ENCODE measurements at places on chromosomes 11 and 22.

- no peak for DNase-seq
Measured at GRCh38 chr22:23542933-23543332, 37.2 kb downstream of the IGLL1 start.

- peak; percentile 51 for DNase-seq
Measured at GRCh38 chr11:102451681-102452460, 694 bp downstream of the TMEM123 start.

GRCh38 chr11:95242091-95242844 is 11.3 kb upstream of the SESN3 start:
- no peak for DNase-seq

- DNase-seq, result no peak
Measured at GRCh38 chr11:111135778-111136570, 109.6 kb upstream of the POU2AF2 start.

GRCh38 chr11:92740276-92740675 is 229.2 kb upstream of the MTNR1B start:
- no peak for DNase-seq

DNA sequence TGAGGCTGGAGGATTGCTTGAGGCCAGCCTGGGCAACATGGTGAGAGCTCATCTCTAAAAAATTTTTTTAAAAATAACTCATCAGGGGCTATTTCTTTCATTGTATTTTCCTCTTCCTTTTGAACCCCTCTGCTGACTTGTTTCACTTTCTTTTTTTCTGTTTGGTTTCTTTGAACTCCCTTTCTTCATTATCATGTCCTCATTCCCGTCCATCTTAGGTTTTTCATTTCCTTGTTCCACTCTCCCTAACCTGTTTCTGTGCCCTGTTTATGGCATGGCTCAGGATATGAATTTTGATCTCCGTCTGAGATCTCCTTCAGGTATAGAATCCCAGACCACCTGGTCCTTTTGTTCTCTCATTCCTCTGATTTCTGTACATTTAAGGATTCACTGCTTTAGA is 12.5 kb downstream of the MARK2 start:
- DNase-seq, result no peak

DNA sequence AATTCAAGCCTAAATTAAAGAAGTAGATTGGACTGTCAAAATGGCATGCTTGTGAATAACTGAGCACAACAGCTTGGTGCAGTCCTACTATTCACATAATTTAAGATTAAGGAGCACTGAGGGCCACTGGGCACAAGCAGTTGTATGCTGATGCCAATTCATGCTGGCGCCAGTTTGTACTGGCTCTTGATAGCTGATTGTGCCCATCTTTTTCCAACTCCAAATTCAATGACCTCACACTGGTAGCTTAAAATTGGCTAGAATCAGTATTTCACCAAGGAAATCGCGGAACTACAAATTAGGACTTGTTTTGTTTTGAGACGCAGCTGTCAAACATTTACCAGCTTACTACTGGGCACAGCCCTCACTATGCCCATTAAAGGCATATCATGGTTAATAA is 969.2 kb downstream of the JRKL start:
- no peak for DNase-seq

DNA sequence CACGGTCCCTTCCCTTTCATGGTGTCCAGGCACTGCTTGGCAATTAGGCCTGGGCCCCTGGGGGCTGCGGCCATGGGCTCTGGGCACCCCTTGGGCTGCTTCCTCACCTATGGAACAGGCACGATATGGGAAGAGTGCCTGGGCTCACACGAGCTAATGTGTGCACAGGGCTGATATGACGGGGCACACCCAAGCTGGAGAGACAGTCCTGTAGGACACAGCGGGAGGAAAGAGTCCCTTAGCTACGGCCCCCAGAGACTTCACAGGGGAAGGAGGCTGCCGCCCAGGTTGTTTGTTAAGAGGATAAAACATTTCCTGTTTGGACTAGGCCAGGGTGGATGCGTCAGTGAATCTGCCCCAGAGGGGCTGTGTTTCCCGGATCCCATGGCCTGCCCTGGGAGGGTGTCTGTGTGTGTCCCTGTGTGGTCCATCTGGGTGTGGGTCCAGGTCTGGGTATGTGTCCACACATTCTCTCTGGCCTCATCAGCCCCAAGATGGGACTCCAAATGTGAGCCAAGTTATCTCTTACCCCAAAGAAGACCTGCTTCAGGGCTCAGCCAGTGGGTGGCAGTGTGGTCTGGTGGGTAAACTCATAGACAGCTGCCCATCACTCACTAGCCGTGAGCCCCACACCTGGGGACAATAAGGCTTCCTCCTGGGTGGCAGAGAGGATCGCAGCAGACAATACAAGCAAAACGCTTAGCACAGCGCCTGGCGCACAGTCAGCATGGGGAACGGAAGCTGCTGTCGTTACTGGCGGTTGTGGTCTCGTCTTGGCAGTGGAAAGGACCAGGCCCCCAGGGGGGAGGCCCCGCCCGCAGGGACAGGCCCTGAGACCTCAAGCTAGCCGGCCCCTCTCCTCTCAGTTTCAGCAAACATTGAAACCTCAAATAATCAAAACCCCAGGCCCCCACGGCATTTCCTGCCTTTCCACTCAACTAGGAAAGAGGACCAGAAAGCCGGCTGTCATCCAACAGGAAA is 3.2 kb upstream of the EMID1 start:
- DNase-seq, result no peak

GRCh38 chr11:119006656-119007055 is 8.7 kb downstream of the CENATAC start:
- DNase-seq, result no peak

- DNase-seq, result no peak
Measured at GRCh38 chr11:44376423-44376822, 66.5 kb upstream of the ALX4 start.

DNA sequence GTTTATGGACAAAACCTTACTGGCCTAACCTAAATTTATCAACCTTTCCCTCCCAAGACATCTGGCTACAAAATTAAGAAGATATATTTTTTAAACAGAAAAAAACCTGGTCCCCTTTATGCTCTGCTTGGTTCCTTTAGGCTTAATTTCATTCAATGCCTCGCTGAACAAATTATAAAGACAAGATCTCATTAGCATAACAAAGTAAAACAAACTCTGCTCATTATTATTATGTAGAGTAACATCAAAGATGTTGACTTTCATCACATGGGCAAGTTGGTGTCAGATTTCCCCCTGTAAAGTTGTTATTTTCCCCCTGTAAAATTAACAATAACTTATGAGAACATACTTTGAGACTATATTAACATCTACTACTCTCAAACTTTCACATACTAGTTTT is 11.0 kb downstream of the RRAS2 start:
- no peak for DNase-seq

DNA sequence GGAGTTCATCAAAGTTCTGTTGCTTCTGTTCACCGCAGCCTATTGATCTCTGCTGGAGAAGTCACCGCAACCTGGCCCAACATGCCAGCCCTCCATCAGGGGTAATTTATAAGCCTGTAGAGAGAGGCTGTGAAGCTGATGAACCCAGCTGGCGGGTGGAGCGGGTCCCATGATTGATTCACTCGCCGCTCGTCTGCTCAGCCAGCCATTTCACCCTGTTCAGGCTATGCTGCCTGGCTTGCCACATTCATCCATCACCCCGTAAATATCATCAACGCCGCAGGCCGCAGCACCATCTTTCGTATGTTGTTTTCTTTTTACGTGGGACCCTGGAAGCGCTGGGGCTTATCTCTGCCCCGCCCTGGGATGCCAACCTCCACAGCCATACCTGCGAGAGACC is 116.7 kb upstream of the OPCML start:
- DNase-seq, result no peak

DNA sequence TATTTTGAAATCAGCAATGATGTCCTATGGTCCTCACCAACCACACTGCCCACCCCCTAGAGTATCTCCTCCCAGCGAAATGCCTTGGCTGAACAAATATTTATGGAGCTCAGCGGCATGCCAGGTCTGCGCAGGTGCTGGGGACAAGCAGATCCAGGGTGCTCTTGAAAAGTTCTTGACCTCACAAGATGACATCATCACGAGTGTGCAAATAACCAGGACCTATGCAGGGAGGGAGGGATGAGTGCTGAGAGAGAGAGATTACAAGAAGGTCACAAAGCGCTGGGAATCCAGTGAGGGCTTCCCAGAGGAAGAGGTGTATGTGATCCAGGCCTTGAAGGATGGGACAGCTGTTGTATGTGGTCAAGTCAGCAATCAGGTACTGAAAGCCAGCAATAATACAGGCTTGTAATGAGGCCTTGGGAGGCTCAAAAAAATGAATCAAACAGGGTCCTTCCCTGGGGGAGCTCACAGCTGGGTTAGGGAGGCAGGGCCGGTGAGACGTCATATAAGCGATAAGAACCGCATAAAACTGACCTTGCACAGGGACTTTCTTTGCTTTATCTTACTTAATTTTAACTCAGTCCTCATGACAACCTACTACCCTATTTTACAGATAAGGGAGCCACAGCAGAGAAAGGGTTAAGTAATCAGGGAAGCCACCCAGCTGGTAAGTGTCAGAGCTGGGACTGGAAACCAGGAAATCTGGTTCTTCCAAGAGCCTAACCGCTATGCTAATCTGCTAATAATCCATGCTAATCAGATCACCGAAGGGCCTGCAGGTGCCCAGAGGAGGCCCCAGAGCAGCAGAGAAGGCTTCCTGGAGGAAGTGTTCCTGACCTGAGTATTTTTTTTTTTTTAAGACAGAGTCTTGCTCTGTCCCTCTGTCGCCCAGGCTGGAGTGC is 8.2 kb downstream of the ARRB1 start:
- DNase-seq, result no peak

DNA sequence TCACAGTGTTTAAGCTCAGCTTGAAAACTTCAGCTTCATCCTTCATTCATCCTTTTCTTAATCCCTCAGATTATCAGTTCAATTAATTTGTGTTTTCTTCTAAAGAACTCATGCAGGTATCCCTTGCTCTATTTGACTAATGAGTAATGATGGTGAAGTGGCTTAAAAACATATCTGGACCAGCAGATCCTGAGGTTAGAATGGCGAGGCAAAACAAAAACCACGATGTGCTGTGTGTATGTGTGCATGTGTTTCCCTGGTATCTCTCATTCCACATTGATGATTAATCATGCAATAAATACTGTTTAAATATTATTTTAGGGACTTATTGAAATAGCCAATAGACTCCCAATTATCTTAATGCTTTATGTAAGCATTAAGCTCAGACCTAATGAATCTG is 437.0 kb downstream of the DYNC2H1 start:
- no peak for DNase-seq

DNA sequence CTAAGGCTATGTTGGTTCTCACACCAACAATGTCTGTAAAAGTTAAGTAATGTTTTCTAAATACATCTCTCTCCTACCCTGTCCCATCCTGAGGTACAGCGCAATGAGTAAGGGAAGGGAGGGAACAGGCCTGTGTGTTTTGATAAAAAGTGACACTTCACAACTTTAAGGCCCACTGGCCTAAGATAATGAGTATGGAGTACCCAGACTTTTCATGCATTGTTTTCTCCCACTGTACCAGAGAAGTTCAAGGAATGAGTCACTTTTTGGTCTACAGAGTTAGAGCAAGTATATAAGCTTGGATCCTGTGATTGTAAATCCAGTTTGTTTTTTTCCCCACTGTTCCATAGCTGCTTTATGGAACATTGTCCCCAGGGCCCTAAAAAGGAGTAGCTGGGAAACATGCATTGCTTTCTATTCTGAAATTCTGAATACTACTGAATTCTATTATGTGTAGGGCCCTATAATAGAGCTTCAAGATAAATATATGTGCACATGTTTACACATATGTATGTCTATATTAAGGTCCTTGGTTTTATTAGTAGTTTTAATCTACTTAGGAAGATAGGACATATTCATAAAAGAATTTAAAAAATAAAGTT is 29.8 kb downstream of the KCNE3 start:
- no peak for DNase-seq

GRCh38 chr22:32177221-32177765 is 18.2 kb upstream of the C22orf42 start:
- DNase-seq, result no peak

DNA sequence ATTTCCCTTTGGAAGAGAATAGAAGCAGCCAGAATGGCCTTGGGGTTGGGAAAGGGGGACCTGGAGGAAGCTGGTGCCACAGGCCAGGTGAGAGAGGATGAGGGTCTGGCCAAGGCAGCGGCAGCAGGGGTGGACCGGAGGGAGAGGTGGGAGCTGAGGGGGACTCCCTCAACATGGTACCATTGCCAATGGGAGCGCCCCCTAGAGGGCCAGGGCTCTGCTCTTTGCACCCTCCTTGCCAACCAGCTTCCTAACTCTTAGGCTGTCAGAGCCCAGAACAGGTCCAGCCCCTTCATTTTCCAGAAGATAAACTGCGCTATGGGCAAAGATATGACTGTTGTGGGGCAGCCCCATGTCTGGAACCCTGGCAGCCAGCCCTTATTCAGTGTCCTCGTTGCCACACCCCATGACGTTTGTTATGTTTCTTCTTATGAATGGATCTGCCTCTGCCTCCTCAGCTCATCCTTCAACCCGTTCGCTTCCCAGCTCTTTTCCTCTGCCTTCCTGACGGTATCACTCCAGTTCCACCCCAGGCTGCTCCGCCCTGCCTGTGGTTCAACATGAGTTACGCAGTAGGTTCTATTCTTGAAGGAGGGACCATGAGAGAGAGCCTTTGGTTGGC is 185.2 kb downstream of the GRIK4 start:
- DNase-seq, result no peak

- DNase-seq, result no peak
Measured at GRCh38 chr11:80613655-80614054, 1172.8 kb upstream of the TENM4 start.

DNA sequence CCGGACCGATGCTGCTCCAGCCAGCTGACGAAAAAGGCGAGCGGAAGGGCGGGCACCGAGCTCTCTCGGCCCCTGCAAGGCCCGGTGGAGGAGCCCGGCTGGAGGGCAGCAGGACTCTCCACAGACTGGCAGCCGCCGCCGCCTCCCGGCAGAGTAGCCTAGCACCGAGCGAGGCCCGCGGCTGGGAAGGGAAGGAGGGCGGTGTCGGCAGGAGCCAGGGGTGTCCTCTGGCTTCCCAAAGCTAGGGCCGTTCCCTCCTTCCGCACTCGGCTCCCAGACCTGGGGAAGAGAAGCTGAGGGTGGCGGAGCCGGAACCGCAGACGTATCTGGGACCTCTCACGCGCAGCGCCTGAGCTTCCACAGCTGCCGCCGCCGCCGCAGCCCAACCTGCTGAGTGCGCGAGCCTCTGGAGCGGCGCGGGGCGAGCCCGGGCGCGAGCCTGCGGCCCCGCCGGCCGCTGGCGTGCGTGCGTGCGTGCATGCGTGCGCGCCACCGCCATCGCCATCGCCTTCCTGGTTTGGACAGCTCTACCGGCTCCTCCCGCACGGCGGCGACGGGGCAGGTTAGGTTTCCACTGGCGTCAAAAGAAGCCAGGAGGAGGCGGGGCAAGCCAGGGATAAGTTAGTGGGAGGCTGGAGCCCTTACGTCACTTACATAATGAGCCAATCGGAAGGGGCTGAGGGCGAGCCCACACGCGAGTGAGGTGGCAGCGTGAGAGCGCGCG is at the start of gene RAB6A:
Gene RAB6A, minus strand, starts transcription at position 396 of the 724 bp plus-strand sequence. CDS start 439 bp downstream, outside the sequence.
- peak; percentile 100 for DNase-seq

DNA sequence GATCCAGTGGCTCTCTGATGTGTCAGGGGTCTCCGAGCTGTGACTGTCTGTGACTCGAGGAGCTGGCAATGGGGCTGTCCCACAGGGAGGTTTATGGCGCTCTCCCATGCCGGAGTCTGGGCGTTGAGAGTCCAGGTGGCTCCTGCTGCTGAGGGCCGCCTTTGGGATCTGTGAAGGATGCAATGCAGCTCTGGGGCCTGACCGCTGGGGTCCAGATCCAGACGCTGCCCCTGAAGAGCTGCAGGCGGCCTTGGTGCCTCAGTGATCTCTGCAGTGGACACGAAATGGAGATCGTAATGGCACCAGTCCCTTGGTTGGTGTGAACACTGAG is 155.3 kb downstream of the TBC1D22A start:
- no peak for DNase-seq
